Immature natural killer cell (primary cell): ENCODE measurements at places on chromosomes 3 and 15.

DNA sequence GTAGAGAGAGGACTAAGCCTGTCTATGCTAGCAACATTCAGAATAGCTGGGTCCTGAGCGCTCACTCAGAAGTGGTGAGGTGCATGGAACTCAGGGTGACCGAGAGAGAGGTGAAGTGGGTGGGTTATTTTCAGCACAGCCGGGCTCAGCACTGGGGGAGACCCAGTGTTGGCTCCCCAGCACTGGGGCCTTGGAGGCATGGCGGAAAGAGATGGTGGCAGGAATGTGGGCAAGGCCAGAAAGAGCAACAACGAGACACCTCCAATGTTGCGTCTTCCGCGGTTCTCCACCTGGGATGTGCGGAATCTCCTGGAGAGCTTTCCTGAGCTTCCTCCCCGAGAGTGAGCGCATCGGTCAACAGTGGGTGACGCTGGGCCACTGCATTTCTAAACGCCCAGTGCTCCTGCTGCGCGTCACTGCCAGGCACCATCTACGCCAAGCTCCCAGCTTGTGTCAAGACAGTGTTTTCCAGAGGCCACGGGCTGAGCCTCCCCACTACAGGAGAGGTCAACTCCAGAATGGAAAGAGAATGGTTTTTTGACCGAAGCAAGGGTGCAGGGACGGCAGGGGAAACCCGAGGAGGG, 148.4 kb downstream of the ADAMTS17 start:
- peaks cover 5% of the 10 kb centered on the region for H3K27me3 ChIP-seq
- H3K4me1 ChIP-seq, result no peaks in the 10 kb centered on the region
- no peaks in the 10 kb centered on the region for H3K36me3 ChIP-seq
- no peak overlapping the region for H3K27ac ChIP-seq

- H3K4me3 ChIP-seq, result no peak overlapping the region
- peaks cover 11% of the 10 kb centered on the region for H3K4me1 ChIP-seq
- H3K27me3 ChIP-seq, result peaks cover 3% of the 10 kb centered on the region
- H3K27ac ChIP-seq, result no peak overlapping the region
Measured at GRCh38 chr3:4289044-4289443, 14.1 kb upstream of the SETMAR start.

DNA sequence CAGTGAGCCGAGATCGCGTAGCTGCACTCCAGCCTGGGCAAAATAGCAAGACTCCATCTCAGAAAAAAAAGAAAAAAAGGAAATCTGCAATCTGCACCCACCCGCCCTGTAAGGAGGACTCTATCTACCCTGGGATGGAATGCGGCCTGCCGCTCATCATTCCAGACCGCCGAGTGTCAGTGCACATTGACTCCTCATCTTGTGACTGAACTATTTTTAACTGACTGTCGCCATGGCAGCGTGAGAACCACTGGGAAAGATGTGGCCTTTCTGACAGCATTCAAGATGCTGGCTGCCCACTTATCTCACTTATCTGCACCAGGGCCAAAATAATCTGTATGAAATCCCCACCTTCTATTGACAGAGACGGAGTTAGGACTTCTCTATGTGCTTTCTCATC, 38.8 kb upstream of the ANKRD34C start:
- H3K4me1 ChIP-seq, result no peaks in the 10 kb centered on the region
- H3K36me3 ChIP-seq, result no peaks in the 10 kb centered on the region
- peaks cover 6% of the 10 kb centered on the region for H3K27me3 ChIP-seq
- no peak overlapping the region for H3K4me3 ChIP-seq
- no peak for DNase-seq

GRCh38 chr15:58641660-58642059, 107.8 kb downstream of the ADAM10 start:
- peaks cover 45% of the 10 kb centered on the region for H3K36me3 ChIP-seq
- DNase-seq, result no peak
- H3K4me3 ChIP-seq, result no peak overlapping the region
- H3K27me3 ChIP-seq, result no peaks in the 10 kb centered on the region
- H3K27ac ChIP-seq, result no peak overlapping the region
- H3K4me1 ChIP-seq, result peaks cover 5% of the 10 kb centered on the region

DNA sequence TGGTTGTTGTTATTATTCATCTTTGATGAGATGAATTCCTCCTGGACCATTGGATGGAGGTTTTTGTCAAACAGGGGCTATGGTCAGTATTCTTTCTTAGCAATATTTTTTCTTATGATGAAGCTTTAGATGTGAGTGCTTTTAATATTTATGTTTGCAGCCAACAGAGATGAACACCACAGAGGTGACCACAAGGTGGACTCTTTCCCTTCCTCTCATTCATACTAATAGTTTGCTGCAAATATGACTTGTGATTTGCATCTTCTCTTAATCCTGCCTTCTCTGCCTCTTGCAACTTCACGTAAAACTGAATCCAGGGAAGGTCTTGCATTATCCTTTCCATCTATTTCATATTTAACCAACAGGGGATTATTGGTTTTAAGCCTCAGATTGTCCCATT, 473.1 kb upstream of the UBE2E2 start:
- H3K4me1 ChIP-seq, result no peaks in the 10 kb centered on the region
- H3K27me3 ChIP-seq, result no peaks in the 10 kb centered on the region
- no peak for DNase-seq
- H3K27ac ChIP-seq, result no peak overlapping the region
- no peaks in the 10 kb centered on the region for H3K36me3 ChIP-seq

DNA sequence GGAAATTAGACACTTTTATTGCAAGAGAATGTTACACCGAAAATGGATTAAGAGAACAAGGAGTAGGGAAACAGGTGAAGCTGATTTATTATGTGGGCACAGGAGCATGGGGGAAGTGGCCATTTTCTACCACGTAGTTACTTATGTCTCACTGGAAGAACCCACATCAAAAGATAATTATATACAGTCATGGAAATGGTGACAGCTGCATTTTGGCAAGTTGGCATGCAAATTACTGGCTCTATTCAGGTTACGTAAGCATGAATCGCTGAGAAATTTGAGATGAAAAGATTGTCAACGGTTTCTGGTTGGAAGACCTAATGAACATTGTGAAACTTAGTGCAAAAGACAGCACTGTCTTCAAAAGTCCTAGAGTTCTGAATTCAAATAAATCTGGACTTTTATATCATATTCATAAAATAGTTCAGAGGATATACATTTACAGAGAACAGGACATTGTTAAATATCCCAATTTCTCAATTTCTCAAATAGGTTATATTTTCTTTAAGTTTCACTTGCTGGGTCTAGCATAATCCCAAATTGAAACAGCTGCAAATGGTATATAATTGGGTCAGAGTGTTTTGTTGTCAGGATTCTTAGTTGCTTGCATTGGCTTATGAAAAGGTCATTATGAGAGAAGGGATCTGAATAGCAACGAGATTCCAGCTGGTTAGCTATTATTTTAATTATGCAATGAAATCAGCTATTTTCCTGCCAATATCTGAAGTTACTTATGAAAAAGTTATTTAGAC, 567.8 kb downstream of the ZPLD1 start:
- DNase-seq, result no peak
- no peak overlapping the region for H3K27ac ChIP-seq
- H3K4me1 ChIP-seq, result peaks cover 3% of the 10 kb centered on the region
- H3K27me3 ChIP-seq, result peaks cover 4% of the 10 kb centered on the region
- H3K4me3 ChIP-seq, result no peak overlapping the region

DNA sequence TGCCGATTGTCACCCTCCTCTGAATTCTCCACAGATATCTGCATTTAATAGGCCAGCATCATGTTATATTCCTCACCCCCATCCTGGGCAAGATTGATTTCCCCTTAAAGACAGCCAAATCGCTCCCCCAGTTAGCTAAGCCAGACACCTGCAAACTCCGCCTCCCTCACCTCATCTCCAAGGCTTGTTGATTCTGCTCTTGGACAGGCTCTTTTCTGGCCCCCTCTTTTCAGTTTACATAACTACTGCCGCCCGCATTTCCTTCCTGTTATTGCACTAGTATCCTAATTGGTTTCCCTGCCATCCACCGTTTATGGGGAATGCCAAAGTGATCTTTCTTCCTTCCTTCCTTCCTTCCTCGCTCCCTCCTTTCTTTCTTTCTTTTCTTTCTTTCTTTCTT, 214.7 kb upstream of the MRPL3 start:
- H3K4me1 ChIP-seq, result peaks cover 40% of the 10 kb centered on the region
- no peak overlapping the region for H3K27ac ChIP-seq
- no peak for DNase-seq
- H3K27me3 ChIP-seq, result peaks cover 3% of the 10 kb centered on the region
- peak overlapping the region; percentile 15 for H3K4me3 ChIP-seq

GRCh38 chr3:45224824-45225464, 1.1 kb downstream of the TMEM158 start:
- H3K36me3 ChIP-seq, result no peaks in the 10 kb centered on the region
- peaks cover 16% of the 10 kb centered on the region for H3K27me3 ChIP-seq
- H3K27ac ChIP-seq, result no peak overlapping the region
- DNase-seq, result peak; percentile 8

DNA sequence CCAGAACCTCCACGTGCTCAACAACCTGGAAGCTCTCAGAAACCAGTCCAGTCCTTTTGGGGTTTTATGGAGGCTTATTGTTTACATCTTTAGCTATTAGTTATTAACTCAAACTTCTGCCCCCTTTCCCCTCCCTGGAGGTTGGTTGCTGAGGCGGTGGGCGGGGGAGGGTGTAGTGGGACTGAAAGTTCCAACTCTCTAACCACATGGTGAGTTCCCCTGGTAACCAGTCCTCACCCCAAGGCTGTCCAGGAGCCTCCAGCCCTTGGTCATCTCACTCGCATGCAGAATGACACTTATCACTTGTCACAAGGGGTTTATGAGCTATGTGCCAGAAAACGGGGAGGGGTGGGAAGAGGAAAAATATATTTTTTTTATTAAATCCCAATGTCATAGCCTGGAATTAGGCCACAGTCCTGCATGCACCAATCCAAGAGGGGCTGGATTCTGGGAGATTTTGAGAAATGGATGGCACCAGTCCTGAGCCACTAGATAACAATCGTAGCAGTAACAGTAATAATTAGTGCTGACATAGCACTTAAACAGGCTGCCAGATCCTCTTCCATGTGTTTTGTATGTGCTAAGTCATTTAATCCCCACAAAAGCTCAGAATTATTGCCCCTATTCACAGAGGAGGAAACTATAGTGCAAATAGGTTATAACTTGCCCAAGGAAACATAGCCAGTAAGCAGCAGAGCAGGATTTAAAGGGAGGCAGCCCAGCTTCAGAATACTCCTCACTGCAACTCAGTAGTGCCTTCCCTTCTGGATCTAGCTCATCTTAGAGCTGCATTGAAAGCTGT, 85.7 kb downstream of the CRYGS start:
- no peaks in the 10 kb centered on the region for H3K4me1 ChIP-seq
- H3K4me3 ChIP-seq, result no peak overlapping the region
- peaks cover 2% of the 10 kb centered on the region for H3K27me3 ChIP-seq
- H3K36me3 ChIP-seq, result no peaks in the 10 kb centered on the region
- no peak overlapping the region for H3K27ac ChIP-seq
- no peak for DNase-seq

DNA sequence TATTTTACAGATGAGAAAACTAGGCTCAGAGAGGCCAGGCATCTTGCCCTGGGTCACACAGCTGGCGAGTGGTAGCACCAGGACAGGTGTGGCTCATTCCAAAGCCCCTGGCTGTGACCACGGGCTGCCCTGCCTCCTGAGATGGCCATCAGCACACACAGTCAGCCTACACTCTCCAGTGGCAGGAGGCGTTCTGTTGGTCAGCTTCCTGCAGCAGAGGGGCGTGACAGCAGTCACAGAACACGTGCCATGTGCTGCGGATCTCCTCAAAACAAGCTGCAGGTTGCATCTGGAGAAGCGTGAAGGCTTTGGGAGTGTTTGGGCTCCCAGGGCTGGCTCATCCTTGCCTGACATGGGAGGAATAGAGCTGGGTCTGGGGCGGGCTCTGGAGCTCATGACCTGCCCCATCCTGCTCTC, 43.5 kb upstream of the MAGEF1 start:
- no peak overlapping the region for H3K27ac ChIP-seq
- H3K27me3 ChIP-seq, result no peaks in the 10 kb centered on the region
- no peaks in the 10 kb centered on the region for H3K36me3 ChIP-seq
- no peak for DNase-seq

DNA sequence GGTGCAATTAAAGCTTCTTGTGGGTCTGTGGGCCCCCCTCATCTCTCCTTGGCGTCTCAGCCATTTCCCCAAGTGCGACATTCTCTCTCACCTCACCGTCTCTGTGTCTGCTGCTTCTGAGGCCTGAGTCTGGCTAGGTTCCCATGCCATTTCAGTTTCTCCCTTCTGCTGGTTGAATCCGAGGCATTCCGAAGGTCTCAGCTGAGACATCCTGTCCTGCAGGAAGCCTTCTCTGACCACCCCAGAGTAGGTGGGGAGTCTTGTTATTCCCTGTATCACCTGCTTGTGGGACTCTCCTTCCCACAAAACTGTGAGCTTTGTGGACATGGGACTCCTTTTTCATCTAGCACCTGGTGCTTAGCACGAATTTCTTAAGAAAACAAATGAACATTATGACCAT, 78.3 kb downstream of the ASB7 start:
- H3K27me3 ChIP-seq, result peaks cover 6% of the 10 kb centered on the region
- H3K36me3 ChIP-seq, result no peaks in the 10 kb centered on the region
- peaks cover 17% of the 10 kb centered on the region for H3K4me1 ChIP-seq
- no peak for DNase-seq
- no peak overlapping the region for H3K27ac ChIP-seq
- no peak overlapping the region for H3K4me3 ChIP-seq

DNA sequence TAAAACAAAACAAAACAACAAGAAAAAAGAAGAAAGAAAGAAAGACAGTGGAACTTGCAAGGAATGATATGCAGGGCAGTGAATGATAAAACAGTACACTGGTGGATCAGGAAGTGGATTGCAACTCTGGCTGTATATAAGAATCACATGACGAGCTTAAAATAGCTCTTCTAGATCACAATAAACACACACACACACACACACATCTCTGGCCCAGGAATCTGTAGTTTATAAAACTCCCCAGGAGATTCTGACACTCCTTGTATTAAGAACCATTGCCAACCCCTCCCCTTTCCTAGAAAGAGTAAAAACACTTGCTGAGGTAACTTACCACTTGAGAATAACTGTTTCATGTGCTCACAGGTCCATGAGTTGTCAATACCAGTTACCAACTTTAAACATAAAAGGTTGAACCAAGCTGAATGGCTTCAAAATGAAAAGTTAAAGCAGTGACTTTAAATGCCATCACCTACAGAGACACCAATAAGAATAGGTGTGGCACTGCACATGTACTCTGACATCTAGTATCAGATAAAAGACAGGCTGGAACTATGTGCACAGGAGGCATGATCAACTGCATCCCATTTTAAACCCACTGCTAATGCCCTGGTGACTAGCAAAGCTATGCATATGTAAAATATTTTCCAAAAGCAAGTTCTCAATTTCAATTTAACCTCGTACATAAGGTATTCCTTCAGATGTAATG, 3.9 kb downstream of the CPOX start:
- no peak overlapping the region for H3K4me3 ChIP-seq
- H3K27me3 ChIP-seq, result no peaks in the 10 kb centered on the region
- no peak overlapping the region for H3K27ac ChIP-seq
- peaks cover 59% of the 10 kb centered on the region for H3K4me1 ChIP-seq
- DNase-seq, result no peak

DNA sequence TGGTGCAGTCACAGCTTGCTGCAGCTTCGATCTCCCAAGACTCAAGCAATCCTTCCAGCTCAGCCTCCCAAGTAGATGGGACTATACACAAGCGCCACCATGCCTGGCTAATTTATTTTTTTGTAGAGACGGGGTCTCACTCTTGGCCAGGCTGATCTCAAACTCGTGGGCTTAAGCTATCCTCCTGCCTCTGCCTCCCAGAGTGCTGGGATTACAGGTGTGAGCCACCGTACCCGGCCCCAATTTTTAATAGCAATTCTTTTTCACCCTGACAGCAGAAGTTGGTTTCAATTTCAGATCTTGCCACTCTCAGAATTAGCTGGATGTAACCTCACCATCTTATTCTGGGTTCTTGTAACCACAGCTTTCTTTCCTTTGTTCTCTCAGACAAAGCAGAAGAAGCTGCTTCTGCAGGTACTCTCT, 64.8 kb downstream of the TRIM71 start:
- peaks cover 3% of the 10 kb centered on the region for H3K4me1 ChIP-seq
- no peak overlapping the region for H3K27ac ChIP-seq
- no peaks in the 10 kb centered on the region for H3K27me3 ChIP-seq
- H3K36me3 ChIP-seq, result no peaks in the 10 kb centered on the region
- DNase-seq, result no peak
- H3K4me3 ChIP-seq, result no peak overlapping the region
